NCI-H1417 treated with DMSO at 0.1 percent for 48 hours (cell line): ENCODE measurements at places on chromosomes 11 and 22.

GRCh38 chr11:45157247-45158209, 11.1 kb downstream of the PRDM11 start:
- no peak for DNase-seq

- no peak for DNase-seq
These were observed 494.8 kb downstream of the MN1 start for GRCh38 chr22:27306771-27307170.

DNA sequence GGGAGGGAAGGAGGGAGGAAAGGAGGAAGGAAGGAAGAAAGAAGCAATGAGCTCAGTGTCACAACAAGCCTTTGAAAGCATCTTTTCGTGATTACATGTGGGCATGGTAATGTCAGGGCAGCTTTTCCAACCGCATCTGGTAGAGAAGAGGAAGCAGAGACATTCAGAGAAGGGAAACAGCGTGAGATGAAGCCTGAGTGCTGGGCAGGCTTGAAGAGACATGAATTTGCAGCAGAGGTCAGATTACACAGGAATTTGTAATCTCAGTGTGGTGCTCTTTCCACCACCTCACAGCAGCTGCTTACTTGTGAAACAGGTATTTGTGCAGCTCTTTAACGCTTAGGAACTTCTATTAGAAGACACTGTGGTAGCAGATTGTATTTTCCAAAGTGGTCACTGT, 289.5 kb upstream of the C11orf87 start:
- no peak for DNase-seq

GRCh38 chr11:120065176-120065575, 72.7 kb downstream of the TRIM29 start:
- no peak for DNase-seq

DNA sequence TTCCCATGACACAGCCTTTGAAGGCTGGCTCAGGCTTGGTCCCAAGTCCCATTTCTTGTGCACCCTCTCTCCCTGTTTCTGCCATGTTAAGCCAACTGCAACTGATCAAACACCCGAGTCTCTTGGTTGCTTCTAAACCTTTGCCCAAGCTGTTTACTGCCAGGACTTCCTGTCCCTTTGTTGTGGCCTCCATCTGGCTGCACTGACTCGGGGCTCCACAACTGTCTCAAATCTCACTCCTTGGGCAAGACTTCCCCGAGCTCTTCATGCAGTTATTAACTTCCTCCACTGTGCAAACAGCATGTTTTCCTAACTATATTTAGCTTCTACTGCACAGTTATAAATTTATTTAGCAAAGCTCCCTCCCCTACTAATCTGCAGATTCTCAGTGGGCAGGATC, 4.3 kb downstream of the VPREB1 start:
- no peak for DNase-seq

GRCh38 chr11:108559904-108560303, 33.7 kb downstream of the EXPH5 start:
- DNase-seq: no peak

- DNase-seq: no peak
These were observed 31.9 kb upstream of the UPB1 start for GRCh38 chr22:24463071-24463760.

- no peak for DNase-seq
These were observed 115.3 kb upstream of the TBCEL start for GRCh38 chr11:120908461-120909181.

GRCh38 chr22:35342390-35342789, 38.5 kb upstream of the HMOX1 start:
- DNase-seq: no peak

GRCh38 chr22:48896766-48897644, 930.7 kb downstream of the BRD1 start:
- DNase-seq: no peak

- DNase-seq: no peak
These were observed 6.7 kb downstream of the CASTOR1 start for GRCh38 chr22:30282616-30283046.

DNA sequence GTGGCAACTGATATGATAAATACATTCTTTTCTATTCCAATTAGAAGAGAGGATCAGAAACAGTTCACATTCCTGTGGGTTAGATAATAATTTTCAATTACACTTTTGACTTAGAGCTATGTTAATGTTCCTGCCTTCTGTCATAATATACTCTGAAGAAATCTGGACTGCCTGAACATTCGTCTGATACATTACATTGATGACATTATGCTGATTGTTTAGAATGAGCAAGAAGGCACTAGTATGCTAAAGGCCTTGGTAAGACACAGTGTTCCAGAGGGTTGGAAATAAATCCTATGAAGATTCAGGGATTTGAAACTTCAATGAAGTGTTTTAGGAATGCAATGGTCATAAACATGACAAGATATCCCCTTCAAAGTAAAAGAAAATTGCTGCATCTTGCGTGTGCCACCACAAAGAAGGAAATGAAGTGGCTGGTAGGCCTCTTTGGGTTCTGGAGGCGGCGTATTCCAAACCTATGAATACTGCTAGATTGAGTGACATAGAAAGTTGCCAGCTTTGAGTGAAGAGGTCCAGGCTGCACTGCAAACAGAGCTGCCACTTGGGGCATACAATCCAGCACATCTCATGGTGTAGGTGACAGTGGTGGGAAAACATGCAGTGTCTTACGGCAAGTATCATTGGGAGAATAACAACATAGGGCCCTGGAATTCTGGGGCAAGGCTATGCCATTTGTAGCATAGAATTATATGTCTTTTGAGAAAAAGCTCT, 21.2 kb upstream of the PDE3B start:
- no peak for DNase-seq

- DNase-seq: no peak
These were observed 20.0 kb downstream of the CYP2R1 start for GRCh38 chr11:14872032-14872431.

- no peak for DNase-seq
These were observed 18.8 kb downstream of the FAR1 start for GRCh38 chr11:13687271-13687670.

DNA sequence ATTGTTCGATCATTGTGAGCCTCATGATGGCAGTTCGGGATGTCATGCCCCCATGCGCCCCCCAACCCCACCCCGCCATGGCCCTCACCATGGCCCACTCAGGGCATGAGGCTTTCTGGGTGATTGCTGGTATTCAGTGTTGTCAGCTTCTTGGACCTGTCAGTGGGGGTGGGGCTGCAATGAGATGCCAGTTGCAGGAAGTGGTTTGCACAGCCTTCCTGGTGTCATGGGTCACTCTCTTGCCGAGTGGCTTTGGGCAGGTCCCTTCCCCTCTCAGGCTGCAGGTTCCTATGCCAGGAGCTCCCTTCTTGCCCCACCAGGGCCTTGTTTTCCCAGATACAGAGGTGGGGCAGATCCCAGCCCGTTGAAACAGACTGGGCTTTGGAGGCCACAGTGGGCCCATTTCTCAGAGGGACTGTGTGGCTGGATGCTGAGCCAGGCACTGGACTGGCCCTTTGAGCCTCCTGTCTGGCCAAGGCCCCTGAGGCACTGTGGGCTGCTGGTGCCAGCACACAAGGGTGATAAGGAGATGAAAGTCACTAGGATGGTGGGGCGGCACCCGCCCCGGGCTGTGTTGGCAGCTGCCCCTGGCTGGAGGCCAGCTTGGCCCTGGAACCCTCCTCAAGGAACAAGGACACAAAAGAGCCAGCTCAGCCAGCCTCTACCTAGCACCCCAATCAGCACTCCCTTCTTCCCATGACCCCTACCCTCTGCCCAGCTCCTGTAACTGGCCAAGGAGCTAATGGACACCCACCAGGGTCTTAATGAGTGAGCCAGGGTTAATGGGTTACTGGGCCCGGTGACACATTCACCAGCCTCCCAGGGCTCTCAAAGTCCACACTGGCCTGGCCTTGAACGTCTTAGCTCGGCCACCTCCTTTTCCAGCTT, 1.5 kb upstream of the GGT1 start:
- no peak for DNase-seq

DNA sequence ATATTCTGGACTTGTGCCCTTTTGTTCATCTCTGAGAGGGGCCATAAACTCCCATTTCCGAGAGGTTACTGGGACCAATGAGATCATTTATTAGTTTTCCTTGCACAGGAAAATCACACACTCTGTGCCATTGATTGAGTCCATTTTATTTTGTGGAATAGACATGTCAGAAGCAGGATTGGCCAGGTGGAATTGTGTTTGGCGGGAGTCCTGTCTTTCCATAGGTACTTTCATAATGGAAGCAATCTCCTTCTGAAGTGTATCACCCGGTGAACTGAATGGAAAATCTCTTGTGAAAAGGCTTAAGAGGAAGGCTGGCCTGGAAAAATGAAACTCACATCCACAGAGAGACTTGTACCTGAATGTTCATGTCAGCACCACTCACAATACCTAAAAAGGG, 63.0 kb upstream of the PARVG start:
- no peak for DNase-seq

- no peak for DNase-seq
These were observed 6.9 kb downstream of the LDHC start for GRCh38 chr11:18419040-18419439.

DNA sequence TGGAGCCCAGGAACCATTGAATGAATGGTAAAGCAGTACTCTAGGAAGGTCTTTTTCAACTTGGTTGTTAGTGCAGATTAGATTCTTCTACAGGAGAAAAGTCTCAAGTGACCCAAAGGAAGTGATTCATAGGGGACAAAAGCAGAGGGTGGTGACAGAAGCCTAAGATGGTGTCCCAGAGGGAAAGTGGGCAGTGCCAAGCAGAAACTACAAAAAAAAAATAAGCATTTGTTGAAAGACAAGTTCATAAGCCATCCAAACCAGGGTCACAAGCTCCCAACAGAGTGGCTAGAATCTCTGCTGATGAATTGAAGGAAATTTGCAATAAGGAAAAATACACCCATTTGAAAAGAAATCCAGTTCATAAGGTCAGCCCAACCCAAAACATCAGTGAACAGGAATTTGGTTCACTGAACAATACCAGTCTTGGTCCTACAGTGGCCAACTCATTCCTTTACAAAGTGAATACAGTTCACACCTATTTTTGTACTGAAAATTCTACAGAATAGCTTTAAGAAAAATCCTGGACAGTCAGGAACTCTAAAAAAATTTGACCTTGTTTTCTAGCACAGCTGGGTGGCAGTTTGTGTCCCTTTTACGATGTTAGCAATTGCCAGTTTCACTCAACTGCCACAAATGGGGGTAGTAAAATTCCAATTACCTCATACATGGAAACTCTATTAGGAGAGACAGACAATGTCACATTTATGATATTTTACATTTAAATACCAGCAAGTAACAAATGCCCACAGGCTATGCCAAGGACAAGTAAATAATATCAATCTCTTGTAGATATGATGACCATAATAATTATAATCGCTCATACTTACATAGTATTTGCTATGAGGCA, 21.6 kb upstream of the NUP160 start:
- DNase-seq: no peak

DNA sequence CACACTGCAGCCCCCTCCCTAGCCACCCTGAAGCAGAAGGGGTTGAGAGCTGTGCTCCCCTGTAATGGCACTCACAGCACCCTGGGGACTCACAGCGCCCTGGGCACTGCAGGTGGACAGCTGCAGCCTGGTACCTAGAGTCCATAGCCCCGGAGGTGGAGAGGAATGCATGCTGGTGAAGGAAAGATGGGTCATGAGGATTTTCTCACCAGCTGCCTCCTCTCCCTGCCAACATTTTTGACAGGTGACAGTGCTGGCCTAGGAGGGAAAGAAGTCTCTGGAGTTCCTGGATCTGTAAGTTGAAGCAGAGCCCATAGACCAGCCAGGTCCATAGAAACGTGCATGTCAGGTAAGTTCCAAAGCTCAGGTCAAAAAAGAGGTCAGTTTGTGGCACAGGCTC, 330.5 kb downstream of the TENM4 start:
- no peak for DNase-seq

GRCh38 chr11:72039856-72040401, 40.4 kb downstream of the NUMA1 start:
- DNase-seq: no peak

DNA sequence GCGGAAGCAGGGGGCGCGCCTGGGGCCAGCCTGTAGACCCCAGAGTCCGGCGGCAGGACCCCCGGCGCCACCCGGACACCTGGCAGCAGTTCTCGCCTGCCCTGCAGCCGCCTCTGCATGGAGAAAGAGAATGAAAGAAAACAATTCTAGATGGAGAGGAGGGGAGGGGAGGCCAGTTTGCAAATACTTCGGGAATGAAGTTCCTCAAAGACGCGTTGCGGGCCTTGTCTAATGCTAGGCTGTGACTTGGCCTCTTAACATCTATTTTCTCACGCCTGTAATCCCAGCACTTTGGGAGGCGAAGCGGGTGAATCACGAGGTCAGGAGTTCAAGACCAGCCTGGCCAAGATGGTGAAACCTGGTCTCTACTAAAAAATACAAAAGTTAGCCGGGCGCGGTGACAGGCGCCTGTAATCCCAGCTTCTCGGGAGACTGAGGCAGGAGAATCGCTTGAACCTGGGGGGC, 2.1 kb upstream of the BARX2 start:
- DNase-seq: no peak

- DNase-seq: no peak
These were observed 256.9 kb upstream of the PITPNB start for GRCh38 chr22:28175730-28176492.

DNA sequence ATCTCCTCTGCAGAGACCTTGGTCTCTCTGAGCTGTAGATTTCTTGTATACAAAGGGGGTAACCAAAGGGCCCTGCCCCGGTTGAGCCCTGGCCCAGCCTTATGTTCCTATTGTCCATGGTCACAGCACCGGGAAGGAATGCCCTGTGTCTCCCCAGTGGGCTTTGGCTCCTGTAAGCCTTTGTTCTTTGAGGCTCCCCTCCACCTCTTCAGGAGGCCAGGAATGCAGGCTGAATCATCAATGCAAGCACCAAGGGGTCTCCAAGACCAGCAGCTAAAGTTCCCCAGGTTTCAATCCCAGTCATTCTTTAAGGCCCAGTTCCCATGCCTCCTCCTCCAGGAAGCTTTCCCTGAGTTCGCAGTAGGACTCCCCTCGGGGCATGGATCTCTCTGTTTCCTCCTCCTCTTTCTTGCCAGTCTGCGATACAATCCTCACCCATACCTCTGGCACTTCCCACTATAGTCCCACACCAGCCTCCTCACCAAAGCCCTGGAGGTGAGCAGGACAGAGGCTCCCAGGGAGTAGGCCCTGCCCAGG, 29.2 kb upstream of the KLHL35 start:
- no peak for DNase-seq
